Activated naive CD4-positive, alpha-beta T cell (primary cell): ENCODE measurements at places on chromosomes 6 and 20.

- DNase-seq, result no peak
These were observed 859 bp downstream of the PPP1R10 start for GRCh38 chr6:30615958-30616810.

DNA sequence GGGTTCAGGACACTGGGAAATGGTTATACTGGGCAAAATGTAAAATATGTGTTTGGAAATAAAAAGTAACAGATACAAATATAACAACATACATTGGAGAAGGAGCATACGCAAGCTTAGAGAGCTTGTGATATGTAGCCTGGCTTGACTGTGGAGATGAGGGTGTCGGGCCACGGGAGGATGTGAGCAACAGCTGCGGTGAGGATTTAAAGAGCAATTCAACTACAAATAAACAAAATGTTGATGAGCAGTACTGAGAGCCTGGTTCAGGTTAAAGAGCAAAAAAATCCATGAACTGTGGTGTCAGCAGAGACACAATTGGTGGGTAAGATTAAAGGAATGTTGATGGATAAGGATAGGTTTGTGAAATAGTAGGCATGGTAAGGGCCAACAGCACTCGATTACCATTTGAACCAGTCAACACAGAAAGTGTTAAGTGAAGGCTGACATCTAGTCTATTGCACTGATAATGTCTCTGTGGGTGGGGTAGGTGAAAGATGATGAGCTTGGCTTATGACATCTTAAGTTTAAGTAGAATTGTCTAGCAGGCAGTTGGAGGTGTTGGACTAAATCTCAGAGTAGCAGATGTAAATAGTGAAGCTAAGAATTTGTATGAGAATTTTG, 723.2 kb downstream of the EPM2A start:
- DNase-seq, result no peak

DNA sequence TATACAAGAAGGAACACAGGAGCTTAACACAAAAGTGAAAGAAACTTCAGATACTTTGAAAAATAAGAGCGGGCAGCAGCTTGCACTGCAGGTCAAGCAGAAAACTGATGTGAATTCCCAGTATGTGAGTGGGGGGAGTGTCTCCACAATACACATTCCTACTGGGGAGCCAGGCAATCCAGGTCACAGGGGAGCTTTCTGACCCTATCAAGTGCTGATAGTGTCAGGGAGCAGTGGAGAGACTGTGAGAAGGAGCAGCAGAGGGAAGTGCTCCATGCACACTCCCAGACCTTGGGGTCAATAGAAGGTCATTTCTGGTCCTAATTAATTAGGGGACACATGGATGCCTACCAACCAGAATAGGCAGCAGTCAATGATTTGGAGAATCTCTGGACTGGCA, 59.4 kb downstream of the PDSS2 start:
- DNase-seq, result no peak

GRCh38 chr20:1299522-1299921, 29.4 kb downstream of the SDCBP2 start:
- DNase-seq, result no peak

DNA sequence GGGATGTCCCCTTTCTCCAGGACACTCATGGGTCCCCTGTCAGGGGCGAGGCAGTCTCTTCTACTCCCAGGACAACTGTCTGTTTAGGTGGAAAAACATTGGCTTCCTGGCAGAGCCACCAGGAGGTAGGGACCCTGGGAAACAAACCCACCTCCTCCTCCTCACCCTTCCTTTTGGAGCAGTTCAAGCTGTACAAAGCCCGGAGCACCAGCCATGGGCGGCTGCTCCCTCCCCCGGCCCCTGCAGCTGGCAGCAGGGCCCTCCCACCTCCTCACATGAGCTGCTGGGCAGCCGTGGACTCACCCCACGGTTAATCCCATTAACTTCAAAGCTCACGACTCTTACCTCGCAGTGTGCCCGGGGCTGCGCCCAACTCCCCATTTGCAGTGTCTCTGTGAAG, 48.6 kb downstream of the CDH4 start:
- DNase-seq, result no peak

DNA sequence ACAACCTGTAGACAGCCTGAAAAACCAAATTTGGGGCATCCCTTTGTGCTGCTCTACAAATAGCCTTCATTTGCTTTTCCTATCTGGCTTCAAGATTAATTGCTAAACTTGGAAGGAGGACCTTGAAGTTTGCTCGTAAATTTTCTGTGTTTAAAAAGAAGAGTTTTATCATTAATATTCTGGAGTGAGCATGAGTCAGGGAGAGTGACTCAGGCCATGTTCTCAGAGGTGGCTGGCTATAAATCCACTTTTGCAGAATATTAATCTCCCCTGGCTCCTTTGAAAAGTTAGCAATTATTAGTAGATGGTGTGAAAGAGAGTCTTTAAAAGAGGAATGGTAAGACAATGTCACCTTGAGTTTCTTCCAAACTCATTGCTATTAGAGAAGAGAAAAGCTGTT, 91.0 kb downstream of the ANKEF1 start:
- DNase-seq, result no peak

GRCh38 chr20:62387219-62387913, 463 bp downstream of the RPS21 start:
- DNase-seq, result no peak

- DNase-seq, result no peak
These were observed 16.0 kb downstream of the MDFI start for GRCh38 chr6:41654151-41654697.

DNA sequence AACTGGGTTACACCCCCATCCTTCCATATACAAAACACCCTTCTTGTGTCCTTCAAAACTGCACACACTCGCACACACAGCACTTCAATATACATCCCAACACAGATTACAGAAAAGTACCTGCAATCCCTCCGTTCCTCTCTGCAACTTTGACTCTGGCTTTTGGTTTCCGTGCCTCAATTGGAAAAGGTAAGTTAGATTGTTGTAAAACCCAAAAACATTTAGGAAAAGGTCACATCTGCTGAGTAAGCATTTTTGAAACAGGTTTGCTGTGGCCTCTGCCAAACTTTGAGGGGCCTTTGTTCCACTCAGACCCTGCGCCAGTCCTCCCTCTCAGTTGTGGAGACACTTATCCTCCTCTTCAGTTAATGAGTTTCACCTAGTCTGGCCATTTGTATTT, 4.2 kb downstream of the NKX2-4 start:
- DNase-seq, result no peak

DNA sequence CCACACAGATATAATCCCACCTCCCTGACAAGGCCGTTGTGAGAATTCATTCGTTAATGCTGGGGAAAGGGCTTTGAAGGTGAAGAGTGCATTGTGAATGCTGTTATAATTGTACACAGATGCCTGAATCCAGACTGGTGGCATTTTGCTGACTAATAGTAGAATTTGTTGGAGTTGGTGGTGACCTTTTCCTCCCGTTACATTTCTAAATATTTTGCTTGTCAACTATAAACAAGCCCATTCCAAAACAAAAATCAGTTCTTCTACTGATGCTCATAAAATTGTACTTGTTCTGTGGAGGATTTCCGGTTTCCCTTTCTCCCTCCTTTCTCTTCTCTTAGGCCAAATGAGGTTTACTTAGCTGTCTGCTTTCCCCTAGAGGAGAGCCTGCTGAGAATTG, 253.1 kb upstream of the SUPT3H start:
- no peak for DNase-seq

DNA sequence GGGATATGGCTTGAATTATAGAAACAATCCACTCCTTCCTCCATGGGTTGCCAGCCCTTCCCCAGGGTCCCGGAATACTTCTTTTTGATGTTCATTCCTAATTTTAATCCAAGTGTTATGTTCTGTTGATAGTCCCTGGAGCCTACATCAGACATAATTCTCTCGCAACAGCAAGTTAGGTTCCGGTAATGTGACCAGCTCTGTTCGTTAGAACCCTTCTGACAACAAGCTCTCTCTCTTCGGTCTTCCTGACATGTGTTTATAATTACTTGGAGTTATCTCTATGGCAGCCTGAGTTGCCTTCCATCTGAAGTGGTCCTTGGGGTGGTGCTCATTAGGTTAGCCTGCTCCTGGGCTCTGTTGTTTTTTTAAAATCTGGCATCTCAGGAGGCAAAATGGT, 506.9 kb upstream of the JARID2 start:
- DNase-seq, result no peak

DNA sequence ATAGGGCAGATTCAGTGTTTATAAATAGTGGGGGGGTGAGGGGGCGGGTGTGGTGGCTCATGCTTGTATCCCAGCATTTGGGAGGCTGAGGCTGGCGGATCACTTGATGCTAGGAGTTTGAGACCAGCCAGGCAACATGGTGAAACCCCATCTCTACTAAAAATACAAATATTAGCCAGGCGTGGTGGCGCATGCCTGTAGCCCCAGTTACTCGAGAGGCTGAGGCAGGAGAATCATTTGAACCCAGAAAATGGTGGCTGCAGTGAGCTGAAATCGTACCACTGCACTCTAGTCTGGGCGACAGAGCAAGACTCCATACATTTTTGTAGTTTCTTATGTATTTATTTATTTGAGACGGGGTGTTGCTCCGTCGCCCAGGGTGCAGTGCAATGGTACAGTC, 109.0 kb upstream of the ZNF217 start:
- DNase-seq, result no peak

DNA sequence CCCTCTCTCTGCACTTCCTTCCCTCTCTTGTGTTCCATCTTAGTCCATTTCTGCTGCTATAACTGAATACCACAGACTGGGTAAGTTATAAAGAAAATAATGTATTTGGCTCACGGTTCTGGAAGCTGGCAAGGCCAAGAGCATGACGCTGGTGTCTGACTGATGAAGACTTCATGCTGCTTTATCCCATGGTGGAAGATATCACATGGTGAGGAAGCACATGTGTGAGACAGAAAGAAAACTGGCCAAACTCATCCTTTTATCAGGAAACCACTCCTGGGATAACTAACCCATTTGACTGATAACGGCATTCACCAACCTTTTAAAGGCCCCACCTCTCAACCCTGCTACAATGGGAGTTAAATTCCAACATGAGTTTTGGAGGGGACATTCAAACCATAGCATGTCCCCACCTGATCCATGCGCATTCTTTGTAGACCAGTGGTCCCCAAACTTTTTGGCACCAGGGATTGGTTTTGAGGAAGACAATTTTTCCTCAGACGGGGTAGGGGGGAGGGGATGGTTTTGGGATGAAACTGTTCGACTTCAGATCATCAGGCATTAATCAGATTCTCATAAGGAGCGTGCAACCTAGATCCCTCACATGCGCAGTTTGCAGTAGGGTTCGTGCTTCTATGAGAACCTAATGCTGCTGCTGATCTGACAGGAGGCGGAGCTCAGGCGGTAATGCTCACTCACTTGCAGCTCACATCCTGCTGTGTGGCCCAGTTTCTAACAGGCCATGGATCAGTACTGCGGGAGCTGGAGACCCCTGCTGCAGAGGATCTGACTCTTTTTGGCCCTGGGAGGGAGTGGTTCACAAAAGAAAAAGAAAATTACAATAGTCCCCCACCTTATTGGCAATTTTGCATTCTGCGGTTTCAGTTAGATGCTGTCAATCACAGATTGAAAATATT, 71.7 kb upstream of the RNF24 start:
- no peak for DNase-seq

GRCh38 chr6:25173246-25173645, 105.9 kb upstream of the CARMIL1 start:
- DNase-seq, result no peak

DNA sequence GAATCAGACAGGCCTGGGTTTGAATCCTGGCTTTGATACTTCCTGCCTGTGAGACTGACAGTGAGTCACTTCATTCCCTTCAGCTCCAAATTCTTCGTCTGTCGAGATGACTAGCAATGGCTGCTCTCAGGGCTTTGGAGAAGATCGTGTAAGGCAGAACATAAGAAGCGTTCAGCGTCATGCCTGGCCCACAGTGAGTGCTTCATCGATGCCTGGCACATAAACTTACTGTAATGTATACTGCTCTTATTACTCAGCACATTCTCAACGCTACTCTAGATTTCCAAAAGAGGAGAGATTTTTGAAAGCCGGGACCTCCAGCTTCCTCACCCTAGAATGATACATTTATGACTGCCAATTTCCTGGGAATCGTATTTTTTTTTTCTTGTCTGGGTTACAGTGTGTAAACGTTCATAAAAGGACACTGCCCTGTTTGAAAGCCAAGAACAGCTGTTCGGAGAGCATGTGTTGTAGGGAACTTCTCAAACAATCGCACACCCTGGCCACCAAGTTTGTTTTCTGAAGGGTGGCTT, 16.2 kb upstream of the BCAS1 start:
- no peak for DNase-seq

- no peak for DNase-seq
These were observed 10.8 kb upstream of the ANKRD60 start for GRCh38 chr20:58239216-58239615.

- DNase-seq, result no peak
These were observed 98.0 kb upstream of the FAM8A1 start for GRCh38 chr6:17501982-17502704.

GRCh38 chr20:24718696-24719095, 230.4 kb upstream of the CST7 start:
- DNase-seq, result no peak

DNA sequence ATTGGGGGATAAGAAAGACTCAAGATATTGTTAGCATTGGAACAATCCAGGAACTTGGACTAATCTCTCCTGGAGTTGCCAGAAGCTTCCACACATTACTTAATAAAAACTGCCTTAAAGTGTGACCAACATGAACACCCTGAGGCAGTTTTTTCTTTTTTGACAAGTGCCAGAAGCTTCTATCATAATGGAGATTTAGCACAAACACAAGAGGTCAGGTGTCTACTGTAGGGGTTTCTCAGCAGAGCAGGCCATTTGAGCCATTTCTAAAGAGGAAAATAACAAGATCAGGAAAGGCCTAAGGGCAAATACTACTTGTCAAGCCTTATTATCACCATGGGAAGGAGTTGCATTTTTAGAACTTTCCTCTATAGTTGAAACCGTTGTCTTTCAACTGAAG, 361.5 kb downstream of the EPM2A start:
- no peak for DNase-seq

GRCh38 chr20:24048024-24048611, 59.5 kb upstream of the GGTLC1 start:
- DNase-seq, result no peak

DNA sequence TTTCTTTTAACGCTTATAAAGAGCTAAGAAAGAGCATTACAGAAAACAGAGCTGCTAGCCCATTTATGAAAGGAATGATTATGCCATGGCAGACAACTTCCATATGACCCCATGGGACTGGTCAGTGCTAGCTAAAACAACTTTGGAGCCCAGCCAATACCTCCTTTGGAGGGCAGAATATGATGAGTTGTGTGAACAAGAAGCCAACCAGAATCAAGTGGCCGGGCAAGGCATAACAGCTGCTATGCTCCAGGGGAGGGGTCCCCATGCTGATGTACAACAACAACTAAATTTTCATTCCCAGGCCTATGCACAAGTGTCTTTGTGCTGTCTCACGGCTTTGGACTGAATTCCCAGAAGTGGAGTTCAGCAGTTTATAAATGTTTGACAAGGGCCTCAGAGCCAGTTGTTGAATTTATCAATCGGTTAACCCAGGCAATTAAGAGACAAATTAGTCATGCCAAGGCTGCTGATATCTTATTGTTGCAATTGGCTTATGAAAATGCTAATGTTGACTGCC, 65.0 kb upstream of the ASCC3 start:
- DNase-seq, result no peak
